Endothelial cell of umbilical vein (primary cell): ENCODE measurements at places on chromosomes 11 and 22. TPM values are rescaled to one million over a fixed set of nuclear protein-coding genes. Genes with fewer than 3 reads are reported as not detected.

Gene TP53I11
- 78.2 and 79.4 TPM in 2 replicates for total RNA-seq

Gene TMEM86A
- 2.5 and 2.6 TPM in 2 replicates for total RNA-seq

Gene MMP12
- not detected in 2 replicates for total RNA-seq

Gene SLC35C1
- total RNA-seq = 17.1 and 19.8 TPM in 2 replicates

Gene ANO3
- total RNA-seq = not detected in 2 replicates

Gene TRIM66
- 8.6 and 11.7 TPM in 2 replicates for total RNA-seq

Gene RAB38
- total RNA-seq = 2.1 and 3.6 TPM in 2 replicates

Gene NUP50
- 84.4 and 90.9 TPM in 2 replicates for total RNA-seq

Gene ROM1
- total RNA-seq = 8.2 and 8.8 TPM in 2 replicates

Gene TMEM191B
- 1.9 TPM in 1 of 2 replicates, not detected in the other for total RNA-seq

Gene SERPINH1
- total RNA-seq = 384 and 409 TPM in 2 replicates

Gene RASSF10
- not detected in 2 replicates for total RNA-seq

Gene MMP8
- not detected in 2 replicates for total RNA-seq

DNA sequence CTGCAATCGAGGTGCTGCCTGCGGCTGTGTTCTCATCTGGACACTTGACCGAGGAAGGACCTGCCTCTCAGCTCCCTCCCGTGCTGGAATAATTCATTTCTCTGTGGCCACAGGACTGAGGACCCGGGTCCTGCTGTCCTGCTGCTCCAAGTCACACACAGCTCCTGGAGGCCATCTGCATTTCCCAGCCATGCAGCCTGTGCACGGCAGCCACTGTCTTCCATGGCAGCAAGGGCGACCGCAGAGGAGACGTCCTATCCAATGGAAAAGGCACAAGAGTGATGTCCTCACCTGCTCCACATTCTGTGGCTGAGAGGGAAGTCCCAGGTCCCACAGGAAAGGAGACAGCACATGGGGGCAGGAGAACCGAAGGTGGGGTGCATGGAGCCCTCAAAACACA lies 495.8 kb downstream of the BRD1 start:
- no peak for DNase-seq

GRCh38 chr11:83088965-83089364 lies 17.3 kb upstream of the RAB30 start:
- DNase-seq = no peak

GRCh38 chr11:95082576-95083001 lies 7.1 kb upstream of the ENDOD1 start:
- DNase-seq = no peak

GRCh38 chr22:29275819-29276565 lies 7.9 kb downstream of the EWSR1 start:
- no peak for DNase-seq

GRCh38 chr11:57368106-57368844 lies 12.7 kb downstream of the PRG3 start:
- DNase-seq = no peak

DNA sequence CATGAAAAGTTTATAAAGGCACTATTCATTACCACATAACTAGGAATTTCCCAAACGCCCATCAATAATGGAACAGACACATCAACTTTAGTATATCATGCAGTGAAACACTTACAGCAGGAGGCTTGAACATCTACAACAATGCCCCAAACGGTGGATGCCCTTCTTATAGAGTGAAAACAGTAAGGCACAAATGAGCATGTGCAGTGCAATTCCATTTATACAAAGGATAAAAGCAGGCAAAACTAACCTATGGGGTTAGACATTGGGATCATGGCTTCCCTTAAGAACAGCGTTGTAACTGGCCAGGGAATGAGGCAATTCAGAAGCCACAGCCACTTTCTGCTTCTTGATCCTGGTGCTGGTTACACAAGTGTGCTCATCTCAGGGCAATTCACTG lies 1363.0 kb downstream of the TBC1D22A start:
- no peak for DNase-seq

- no peak for DNase-seq
These were observed 1404.8 kb downstream of the TBC1D22A start for GRCh38 chr22:48167238-48167637.

DNA sequence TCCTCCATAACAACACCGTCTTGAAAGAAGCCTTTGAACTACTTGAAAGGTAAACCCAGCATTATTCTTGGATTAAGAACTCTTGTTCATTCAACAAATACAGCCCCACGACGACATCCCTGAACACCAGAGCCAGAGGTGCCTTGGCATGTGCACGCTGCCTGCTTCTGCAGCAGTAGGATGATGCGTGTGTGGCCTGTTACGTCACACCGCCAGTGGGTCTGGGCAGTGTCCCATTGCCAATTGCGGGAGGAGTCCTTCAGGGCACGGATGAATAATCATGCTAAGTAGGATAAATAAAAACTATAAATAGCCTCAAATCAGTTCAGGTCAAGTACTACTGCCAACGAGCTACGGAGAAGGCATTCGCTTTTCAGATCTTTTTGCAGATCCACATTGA lies 380.5 kb downstream of the SHANK2 start:
- DNase-seq = no peak

DNA sequence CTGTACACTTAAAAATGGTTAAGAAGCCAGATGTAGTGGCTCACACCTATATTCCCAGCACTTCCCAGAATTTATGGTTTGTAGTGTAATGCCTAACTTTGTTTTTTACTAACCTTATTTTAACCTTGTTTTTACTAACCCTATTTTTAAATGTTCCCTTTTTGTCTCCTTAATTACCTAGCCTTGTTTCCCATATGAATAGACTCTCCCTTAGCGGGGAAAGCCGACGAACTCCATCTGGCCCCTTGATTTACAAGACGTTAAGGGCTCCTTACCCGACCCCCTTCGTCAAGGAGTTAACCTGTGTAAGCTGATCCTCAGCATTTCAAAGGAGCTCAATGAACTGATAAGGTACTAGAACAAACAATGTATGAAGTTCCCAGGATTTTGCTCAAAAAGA lies 17.1 kb downstream of the APOBEC3H start:
- DNase-seq = no peak

GRCh38 chr22:38089474-38089851 lies 5.5 kb upstream of the SLC16A8 start:
- DNase-seq = no peak

DNA sequence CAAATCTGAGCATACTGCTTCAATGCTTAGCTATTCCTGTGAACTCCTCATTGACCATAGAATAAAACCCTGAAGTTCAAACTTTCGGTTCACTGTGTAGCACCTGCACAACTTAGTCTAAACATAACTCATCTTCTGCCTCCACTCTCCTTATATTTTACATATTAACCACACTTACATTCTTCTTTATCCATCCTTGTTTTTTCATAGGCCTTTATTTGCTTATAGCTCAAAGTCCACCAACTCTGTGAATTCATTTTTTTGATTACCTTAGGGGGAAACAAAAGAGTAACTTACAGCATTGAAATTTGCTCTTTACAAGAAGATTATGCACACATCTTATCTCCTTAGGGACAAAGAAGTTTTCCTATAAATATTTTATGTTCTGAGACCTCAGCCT lies 521.6 kb upstream of the FAT3 start:
- DNase-seq = no peak

GRCh38 chr11:749731-750130 lies 2.5 kb downstream of the TALDO1 start:
- no peak for DNase-seq

DNA sequence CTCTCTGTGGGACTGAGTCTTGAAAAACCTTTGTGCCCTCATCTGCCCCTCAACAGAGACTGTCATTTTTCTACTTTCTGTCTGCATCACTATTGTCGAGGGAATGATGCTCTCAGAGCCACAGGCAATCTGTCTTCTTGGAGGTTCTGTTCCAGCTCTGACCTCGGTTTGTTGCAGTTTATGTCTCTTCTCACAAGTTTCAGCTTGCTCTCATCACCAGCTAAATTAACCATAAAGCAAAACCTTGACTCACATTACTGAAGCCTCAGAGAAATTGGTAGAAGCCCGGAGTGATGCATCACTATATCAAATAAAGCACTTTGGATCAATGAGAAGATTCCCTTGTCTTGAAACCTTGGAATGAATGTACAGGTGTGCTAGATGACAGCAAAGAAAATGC lies 60.6 kb upstream of the BLID start:
- DNase-seq = no peak

DNA sequence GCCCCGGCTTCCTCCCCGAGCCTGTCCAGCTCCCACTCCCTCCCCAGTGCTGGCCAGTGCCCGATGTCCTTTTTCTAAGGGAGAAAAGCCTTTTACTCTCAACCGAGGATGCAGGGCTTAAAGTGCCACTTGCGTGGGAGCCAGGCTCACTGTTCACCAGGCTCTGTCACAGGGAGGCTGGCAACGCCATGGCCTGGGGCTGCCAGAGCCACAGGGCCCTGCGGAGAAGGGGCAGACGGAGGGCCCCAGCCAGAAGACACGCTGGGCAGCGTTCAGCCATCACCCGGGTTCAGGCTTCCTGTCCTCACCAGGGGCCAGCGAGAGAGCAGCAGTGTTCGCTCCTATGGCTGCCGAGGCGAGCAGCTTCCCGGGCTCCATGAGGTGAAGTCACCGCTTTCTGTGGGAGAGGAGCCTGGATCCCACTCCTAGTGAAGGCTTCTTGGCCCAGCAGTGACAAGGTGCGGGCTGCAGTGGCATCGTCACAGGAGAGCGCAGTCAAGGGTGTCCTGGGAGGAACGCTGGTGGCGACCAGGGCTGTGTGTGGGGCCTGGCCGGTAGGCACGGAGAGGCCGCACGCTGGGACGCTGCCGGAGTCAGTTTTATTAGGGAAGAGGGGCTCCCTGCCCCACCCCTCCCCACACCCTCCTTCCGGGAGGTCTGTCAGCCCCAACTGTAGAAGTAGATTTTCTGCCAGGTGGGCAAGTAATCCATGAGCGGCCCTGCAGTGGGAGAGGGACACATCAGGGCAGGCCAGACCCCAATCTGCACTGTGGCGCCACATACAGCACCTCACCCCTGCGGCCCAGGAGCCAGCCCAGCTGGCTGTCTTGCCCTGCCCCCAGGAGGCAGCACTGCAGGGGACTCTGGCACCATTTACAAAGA lies 2.8 kb upstream of the FREY1 start:
- no peak for DNase-seq

DNA sequence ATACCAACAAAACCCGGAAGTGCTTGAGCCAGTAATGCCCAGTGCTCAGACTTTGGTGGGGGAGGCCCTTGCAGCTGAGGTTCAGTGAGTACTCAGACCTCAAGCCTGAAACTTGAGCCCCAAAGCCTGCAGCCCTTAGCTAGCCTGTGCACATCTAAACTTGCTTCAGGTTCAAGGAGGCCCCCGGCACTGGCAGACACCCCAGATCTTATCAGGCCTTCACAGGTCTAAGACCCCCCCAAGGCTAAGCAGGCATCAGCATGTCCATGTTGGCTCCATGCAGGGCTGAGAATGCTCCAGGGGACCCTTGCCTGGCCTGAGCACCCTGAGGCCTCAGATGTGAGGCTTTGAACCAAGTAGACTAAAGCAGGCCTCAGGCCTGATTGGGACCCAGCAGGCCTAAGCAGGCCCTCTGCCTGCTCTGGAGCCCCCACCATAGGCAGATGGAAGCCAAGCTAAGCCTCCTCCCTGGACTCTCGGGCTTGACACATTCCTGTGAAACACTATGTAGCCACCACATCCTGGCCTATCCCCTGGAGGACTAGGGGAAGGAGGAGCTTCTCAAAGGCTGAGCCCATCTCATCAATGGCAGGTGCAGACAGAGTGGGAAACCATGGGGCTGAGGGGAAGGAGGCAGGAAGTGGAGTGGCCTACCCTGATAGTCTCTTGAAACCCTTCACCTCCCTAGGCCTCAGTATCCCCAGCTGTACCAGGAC lies 1.2 kb upstream of the CASTOR1 start:
- peak; percentile 15 for DNase-seq
